ENCODE measurements at places on chromosomes 13 and 19.

- no peak for DNase-seq
These were observed 60.3 kb downstream of the SLC7A9 start for GRCh38 chr19:32809254-32809653.

DNA sequence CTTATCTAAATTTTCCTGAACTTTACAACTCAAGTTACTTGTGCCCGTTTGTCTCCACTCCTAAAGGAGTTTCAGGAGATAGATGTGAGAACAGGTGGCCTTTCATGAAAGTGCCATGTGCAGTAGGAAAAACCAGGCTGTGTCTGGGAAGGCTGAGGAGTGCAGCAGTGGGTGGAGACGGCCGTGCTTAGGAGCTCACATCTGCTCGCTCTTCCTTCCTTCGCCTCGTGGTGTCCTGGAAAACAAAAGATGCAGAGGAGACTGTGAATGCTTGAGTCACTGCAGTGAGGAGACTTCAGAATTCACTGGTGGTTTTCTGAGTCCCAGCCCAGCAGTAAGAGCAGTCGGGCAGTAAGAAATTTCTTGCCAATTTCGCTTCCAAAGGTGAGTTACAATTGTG, 138.4 kb upstream of the RNF113B start:
- no peak for DNase-seq

DNA sequence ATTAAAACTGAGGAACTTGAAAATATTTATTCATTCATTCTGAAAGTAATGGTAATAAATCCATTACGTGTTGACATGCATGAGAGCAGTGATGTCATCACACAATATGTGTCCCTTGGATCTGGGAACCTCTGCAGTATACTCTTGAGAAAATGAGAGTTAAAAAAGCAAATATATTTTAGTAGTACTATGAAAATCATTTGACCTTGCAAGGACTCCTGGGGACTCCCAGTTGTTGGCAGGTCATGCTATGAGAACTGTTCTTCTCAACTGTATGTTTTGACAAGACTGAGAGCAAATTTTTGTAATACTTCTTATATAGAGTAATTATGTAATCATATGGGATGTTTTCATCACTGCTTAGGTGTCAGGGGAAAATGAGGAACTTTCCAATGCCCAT, 249.4 kb downstream of the PCCA start:
- no peak for DNase-seq

- DNase-seq, result no peak
These were observed 214.5 kb downstream of the TEX29 start for GRCh38 chr13:111534751-111535522.

- DNase-seq, result no peak
These were observed 97.5 kb downstream of the INSR start for GRCh38 chr19:7196763-7197118.

- DNase-seq, result peak; percentile 58
These were observed 11.8 kb downstream of the PALM start for GRCh38 chr19:720345-721160.

GRCh38 chr19:21835429-21835809, 563 bp downstream of the ZNF43 start:
- DNase-seq, result no peak

GRCh38 chr19:7349231-7349591, 474 bp downstream of the ARHGEF18 start:
- DNase-seq, result no peak

DNA sequence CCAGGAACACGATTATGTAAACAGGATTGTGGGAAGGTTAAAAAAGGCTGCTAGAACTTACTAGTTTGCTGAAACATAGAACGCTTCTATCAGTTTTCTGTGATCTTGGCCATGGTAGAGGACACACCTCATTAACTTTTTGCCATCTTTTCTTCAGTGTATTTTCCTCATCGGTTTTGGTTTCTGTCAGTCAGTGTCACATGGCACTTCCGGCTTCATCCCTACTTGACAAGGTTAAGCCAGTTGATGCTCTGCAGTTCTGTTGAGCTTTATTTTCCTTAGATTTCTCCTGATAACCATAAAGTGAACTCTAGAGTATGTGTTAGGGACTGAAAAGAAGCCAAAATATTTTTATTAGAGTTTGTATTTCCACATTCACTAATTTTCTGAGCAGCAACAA, 147.5 kb downstream of the NDFIP2 start:
- DNase-seq, result no peak

- DNase-seq, result no peak
These were observed 755 bp downstream of the SERTM1 start for GRCh38 chr13:36674337-36675212.

- DNase-seq, result no peak
These were observed 42.0 kb downstream of the TPP2 start for GRCh38 chr13:102638741-102639140.

- no peak for DNase-seq
These were observed 39.1 kb downstream of the GPR180 start for GRCh38 chr13:94640721-94641120.

GRCh38 chr13:40016953-40017660, 361.6 kb downstream of the COG6 start:
- no peak for DNase-seq

DNA sequence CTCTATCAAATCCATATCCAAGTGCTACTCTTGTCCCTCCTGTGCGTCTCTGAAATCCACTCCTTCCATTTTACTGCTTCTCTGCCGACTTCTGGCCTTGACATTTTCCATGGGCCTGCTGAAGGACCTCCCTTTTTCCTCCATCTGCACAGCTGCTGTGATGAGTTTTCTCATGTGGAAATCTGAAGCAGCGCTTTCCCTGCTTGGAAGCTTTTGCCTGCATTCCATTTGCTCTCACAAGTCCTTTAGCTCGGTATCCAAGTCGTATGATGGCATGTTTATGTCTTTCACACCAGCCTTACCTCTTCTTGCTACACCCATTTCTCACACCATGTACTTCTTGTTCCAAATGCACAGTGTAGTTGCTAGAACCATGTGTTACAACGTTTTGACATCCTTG, 328.2 kb downstream of the GPC5 start:
- no peak for DNase-seq

- no peak for DNase-seq
These were observed 15.2 kb upstream of the CPB2 start for GRCh38 chr13:46119883-46120614.
